ENCODE measurements at places on chromosomes 2 and 18. TPM values are rescaled to one million over a fixed set of nuclear protein-coding genes. Genes with fewer than 3 reads are reported as not detected.

- no peaks in the 10 kb centered on the region for H3K27me3 ChIP-seq
- no peak for DNase-seq
- H3K27ac ChIP-seq = no peak overlapping the region
- peaks cover 3% of the 10 kb centered on the region for H3K36me3 ChIP-seq
- H3K4me3 ChIP-seq = no peak overlapping the region
Measured at GRCh38 chr2:53672881-53673522, 94.6 kb upstream of the CHAC2 start.

- H3K27ac ChIP-seq = peak overlapping the region; percentile 71
- H3K27me3 ChIP-seq = no peaks in the 10 kb centered on the region
- H3K4me3 ChIP-seq = no peak overlapping the region
- H3K4me1 ChIP-seq = peaks cover 49% of the 10 kb centered on the region
- no peaks in the 10 kb centered on the region for H3K36me3 ChIP-seq
- no peak for DNase-seq
Measured at GRCh38 chr2:158482594-158482993, 25.8 kb downstream of the PKP4 start.

- peaks cover 15% of the 10 kb centered on the region for H3K4me1 ChIP-seq
- no peaks in the 10 kb centered on the region for H3K27me3 ChIP-seq
- peak overlapping the region; percentile 34 for H3K27ac ChIP-seq
- no peaks in the 10 kb centered on the region for H3K36me3 ChIP-seq
- H3K4me3 ChIP-seq = no peak overlapping the region
Measured at GRCh38 chr2:12389344-12390045, 327.2 kb upstream of the TRIB2 start.

DNA sequence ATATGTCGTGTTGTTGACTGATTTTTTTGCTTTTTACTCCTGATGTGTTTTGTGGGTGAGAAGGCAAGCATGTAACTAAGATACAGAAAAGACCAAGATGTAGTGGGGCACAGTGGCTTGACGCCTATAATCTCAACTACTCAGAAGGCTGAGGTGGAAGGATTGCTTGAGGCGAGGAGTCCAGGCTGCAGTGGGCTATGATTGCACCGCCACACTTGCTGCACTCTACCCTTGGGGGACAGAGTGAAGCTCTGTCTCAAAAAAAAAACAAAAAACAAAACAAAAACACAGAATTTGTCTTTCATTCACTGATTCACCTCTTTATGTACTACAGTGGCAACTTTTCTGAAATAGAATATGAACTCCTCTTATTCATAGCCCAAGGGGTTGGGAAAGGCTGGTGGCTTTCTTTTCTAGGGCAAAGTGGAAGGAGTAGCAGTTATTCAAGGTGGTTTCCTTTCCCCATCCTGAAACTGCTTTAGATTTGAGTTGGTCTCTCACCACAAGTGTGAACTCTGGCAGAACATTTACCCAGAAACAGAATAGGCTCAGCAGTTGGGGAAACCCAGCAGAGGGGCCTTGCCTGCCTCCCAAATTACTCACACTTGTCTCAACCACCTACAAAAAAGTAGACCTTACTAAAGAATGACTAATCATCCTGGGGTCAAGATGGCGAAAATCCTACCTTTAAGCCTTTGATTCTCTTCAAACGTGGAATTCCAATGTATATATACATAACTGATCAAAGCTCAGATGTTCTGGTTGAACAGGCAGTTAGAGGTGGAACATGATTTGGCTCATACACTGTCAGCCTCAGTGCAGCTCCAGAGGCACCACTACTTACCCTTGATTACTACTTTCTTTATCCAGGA lies 6.5 kb downstream of the TANK start:
- H3K36me3 ChIP-seq = peaks cover 5% of the 10 kb centered on the region
- no peaks in the 10 kb centered on the region for H3K27me3 ChIP-seq

DNA sequence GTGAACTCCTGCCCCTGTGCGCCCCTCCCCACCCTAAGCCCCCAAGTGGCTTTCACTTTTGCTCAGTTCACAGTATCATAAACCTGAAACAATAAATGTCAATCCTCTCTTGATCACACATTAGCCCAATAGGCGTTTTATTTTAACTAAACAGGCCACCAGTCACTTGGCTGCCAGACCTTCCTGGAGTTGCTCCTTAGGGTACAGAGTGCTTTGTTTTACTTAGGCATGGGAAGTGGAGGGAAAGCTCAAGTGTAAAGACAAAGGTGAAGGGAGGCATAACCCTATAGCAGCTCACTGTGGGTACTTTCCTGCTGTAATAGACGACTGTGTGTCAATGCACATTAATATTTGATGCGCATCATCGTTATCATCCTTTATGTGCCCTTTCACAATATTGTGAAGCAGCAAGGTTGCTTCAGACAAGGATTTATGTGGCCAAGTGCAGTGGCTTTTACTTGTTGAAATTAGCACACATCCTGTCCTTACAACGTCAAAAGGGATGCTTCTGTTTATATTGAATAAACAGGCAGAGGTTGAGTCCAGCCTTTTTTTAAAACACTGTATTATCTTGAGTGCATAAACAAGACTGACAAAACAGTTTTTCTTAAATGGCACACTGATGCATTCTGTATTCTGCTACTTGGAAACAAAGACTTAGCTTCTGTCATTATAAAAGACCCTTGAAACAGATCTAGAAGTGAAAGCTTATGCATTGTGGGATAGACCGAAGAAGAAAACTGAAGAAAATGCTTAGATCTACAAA lies 168.5 kb downstream of the TMEFF2 start:
- no peaks in the 10 kb centered on the region for H3K36me3 ChIP-seq
- no peak overlapping the region for H3K27ac ChIP-seq
- no peak for DNase-seq
- H3K27me3 ChIP-seq = no peaks in the 10 kb centered on the region
- no peak overlapping the region for H3K4me3 ChIP-seq

DNA sequence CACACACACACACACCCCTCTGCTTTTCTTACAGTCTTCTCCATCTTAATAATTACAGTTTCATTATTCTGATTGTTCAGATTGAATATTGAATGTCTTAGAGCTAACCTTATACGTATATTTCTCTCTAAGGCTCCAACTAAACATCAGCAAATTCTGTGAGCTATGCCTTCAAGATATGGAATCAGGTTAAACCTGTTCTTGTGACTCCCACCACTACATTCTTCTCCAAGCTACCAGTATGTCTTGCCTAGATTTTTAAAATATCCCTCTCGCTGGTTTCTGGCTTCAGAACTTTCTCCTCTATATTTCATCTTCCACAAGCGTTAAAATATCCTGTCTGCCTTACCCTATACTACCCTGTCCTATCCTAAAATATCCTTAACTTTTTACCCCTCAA lies 1346.4 kb upstream of the CDH2 start:
- no peak overlapping the region for H3K4me3 ChIP-seq
- peaks cover 6% of the 10 kb centered on the region for H3K27me3 ChIP-seq
- no peaks in the 10 kb centered on the region for H3K36me3 ChIP-seq

- H3K36me3 ChIP-seq = no peaks in the 10 kb centered on the region
- H3K27ac ChIP-seq = no peak overlapping the region
- H3K27me3 ChIP-seq = peaks cover 19% of the 10 kb centered on the region
- DNase-seq = no peak
Measured at GRCh38 chr2:119599384-119599783, 55.1 kb downstream of the CFAP221 start.

DNA sequence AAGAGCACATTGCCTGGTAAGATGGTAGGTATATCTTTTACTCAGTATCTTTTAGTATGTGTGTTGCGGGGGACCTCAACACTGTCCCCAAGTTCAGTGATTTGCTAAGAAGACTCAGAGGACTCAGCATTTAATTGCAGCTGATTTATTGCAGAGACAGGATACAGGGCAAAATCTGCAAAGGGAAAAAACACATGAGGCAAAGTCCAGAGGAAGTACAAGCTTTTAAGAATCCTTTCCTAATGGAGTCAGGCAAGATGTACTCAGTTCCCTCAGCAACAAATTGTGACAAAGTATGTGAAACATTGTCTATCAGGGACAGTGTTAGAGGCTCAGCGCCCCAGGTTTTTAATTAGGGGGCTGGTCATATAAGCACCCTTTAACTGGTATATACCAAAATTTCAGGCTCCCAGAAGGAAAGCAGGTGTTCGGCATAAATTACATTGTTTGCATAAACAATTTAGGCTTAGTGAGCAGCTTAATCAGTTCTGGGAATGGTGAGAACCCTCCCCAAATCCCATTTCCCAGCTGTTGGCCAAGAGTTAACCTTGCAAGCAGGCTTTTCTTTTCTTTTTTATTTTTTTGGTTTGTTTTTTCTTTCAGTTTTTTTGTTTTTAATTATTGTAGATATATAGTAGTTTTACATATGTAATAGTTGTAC lies 41.7 kb downstream of the RAB3GAP1 start:
- peak overlapping the region; percentile 2 for H3K27ac ChIP-seq
- H3K36me3 ChIP-seq = peaks cover 16% of the 10 kb centered on the region

DNA sequence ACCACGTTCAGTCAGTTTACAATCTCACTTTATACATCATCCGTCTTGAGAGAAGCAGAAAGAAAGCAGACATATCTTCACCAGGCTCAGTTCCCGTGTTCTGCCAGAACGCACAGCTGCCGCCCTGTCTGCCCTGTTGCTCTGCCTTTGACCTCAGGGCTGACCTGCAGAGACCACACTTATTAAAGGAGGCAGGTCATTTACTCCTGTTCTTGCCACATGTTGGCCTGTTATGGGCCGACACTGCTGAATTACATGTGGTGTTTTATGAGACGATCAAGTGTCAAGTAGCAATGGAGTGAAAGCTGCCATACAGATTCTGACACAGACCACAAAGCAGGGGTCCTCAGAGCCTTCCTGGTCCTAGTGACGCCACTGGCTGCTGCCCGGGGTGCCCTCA lies 232.2 kb downstream of the TTC32 start:
- H3K27me3 ChIP-seq = no peaks in the 10 kb centered on the region
- no peaks in the 10 kb centered on the region for H3K36me3 ChIP-seq
- H3K4me3 ChIP-seq = no peak overlapping the region
- H3K27ac ChIP-seq = no peak overlapping the region
- DNase-seq = no peak

DNA sequence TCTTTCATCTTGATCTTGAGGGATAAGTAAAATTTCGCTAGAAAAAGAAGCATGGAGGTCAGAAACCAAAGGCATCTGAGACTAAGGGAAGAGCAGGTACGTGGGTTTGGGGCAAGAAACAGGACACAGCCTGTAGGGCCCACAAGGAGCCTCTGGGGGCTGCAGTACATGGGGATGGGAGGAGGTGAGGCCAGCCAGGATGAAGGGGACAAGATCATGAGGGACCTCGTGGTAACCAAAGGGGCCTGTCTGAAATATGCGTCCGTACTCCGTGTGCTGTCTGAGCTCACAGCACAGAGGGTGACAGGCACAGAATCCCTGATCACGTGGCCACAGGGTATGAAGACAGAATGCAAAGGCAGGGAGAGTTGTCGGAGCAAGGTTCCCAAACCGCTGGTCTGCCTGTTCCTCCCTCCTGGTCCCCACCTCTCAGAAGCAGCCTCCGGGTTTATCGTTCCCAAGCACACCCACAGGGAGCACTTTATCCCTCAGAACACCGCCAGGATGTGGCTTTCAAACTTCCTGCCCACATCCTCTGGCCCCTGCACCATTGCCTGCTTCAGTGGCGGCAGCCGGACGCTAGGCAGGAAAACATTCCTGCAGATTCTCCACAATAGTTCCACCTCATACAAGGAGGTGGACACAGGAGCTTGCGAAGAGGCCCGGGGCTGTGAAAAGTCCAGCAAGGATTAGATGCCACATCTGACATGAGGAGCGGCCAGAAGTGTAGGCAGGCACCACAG lies 12.0 kb downstream of the TMEM163 start:
- no peak overlapping the region for H3K27ac ChIP-seq
- H3K4me1 ChIP-seq = peaks cover 8% of the 10 kb centered on the region
- peak overlapping the region; percentile 6 for H3K4me3 ChIP-seq
- no peak for DNase-seq

DNA sequence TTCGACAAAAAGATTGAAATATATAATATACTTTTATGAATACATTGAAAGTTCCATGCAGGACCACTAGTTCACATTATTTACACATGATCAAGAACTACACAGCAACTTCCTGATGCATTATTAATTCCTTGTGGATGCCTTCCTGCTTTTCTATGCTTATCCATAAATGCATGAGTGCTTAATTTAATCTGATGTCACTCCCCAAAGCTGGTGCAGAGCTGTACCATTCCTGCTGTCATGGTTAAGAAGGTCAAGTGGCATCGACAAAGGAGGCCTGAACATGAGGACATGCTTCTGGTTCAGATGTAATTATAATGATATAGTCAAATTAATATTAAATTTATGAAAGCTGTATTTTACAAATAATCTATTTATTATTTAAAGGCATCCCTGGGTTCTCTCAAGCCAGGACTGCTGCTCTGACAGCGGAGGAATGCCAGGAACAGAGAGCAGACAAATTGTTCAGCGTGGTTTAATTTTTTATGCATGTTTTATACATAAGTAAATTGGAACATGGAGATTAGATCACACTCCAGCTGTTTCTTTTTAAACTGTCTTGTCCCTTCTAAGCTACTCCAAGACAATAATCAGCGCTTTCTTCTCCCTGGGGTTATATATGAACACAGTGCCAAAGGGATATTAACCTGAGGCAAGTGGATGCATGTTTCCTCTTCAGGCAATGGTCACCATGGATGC lies 307.3 kb upstream of the CNTNAP5 start:
- H3K4me1 ChIP-seq = no peaks in the 10 kb centered on the region
- H3K4me3 ChIP-seq = no peak overlapping the region
- H3K27ac ChIP-seq = no peak overlapping the region
- H3K36me3 ChIP-seq = no peaks in the 10 kb centered on the region

GRCh38 chr2:119367472-119368099 lies 809 bp downstream of the DBI start:
- H3K27ac ChIP-seq = peak overlapping the region; percentile 95
- no peaks in the 10 kb centered on the region for H3K27me3 ChIP-seq
- H3K4me1 ChIP-seq = peaks cover 27% of the 10 kb centered on the region
- H3K4me3 ChIP-seq = peak overlapping the region; percentile 100
- H3K36me3 ChIP-seq = peaks cover 26% of the 10 kb centered on the region

DNA sequence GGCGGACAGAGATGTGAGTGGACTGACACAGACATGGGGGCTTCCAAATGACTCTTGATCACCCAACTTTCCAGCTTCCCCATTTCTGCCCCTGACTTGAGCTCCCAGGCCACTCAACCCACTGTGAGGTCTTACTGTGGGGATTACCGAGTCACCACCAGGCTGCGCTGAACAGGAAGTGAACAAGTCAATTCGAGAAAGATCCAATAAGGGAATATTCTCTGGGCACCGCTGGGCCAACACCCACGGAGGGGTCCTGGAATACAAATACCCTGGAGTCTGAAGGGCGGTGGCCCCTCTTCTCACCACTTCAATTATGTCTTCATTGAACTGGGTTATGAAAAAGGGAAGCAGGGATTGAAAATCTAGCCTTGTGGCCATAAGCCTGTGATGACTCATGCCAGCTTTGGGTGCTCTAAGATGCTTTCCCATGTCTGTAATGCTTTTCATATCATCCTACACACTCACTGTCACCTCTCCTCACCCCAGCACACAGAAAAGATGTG lies 37.7 kb downstream of the BCL11A start:
- peak overlapping the region; percentile 68 for H3K4me3 ChIP-seq
- DNase-seq = no peak
- H3K4me1 ChIP-seq = peaks cover 42% of the 10 kb centered on the region
- H3K36me3 ChIP-seq = no peaks in the 10 kb centered on the region
- H3K27me3 ChIP-seq = no peaks in the 10 kb centered on the region

GRCh38 chr18:76005632-76006208 lies 489.3 kb downstream of the ZNF516 start:
- no peak for DNase-seq
- H3K36me3 ChIP-seq = no peaks in the 10 kb centered on the region
- no peak overlapping the region for H3K27ac ChIP-seq
- no peak overlapping the region for H3K4me3 ChIP-seq

- H3K27me3 ChIP-seq = no peaks in the 10 kb centered on the region
- peaks cover 11% of the 10 kb centered on the region for H3K4me1 ChIP-seq
- no peak overlapping the region for H3K4me3 ChIP-seq
- no peak overlapping the region for H3K27ac ChIP-seq
- no peak for DNase-seq
Measured at GRCh38 chr18:13309748-13310670, 91.4 kb downstream of the LDLRAD4 start.

The TMEM247 gene
- not detected for total RNA-seq

The ABCG8 gene
- not detected for total RNA-seq

The SAG gene
- not detected for total RNA-seq
